Suprapubic skin (tissue), 4 donors: ENCODE measurements at places on chromosomes 1 and 21. TPM values are rescaled to one million over a fixed set of nuclear protein-coding genes. Genes with fewer than 3 reads are reported as not detected.

Gene RAB29
- total RNA-seq: 9.8 TPM

- no peak for DNase-seq
These were observed 22.0 kb downstream of the INAVA start for GRCh38 chr1:200916681-200917080.

DNA sequence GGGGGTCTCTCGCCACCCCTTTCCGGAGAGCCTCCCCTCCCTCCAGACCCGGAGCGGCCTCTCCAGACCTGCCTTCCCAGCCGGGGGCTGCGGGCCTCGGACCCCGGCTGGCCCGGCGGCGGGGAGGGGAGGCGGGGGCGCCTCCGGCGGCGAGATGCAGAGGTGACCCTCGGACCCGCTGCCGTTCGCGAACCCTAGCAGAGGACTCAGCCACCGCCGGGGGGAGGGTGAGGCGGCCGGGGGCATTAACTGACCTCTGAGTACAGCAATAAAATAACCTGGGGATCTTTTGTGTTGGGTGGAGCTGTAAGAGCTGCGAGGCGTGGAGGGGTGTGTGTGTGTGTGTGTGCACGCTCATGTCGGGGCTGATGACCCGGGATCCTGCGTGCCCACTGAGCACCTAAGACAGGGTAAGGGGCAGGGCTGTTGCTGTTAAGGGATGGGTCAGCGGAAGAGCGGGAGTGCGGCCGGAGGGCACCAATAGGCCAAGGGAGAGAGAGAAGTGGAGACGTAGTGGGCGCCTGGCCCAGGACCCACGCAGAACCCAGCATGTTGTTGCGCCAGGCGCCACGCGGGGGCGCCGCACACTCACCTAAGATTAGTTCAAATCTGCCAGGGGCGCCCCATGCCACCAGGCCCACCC lies 6.3 kb downstream of the HAPLN2 start:
- no peak for DNase-seq

Gene GSTM1
- total RNA-seq: not detected

GRCh38 chr1:58975888-58976287 lies 192.0 kb upstream of the JUN start:
- no peak for DNase-seq

Gene L1TD1
- total RNA-seq: 0.16 TPM

DNA sequence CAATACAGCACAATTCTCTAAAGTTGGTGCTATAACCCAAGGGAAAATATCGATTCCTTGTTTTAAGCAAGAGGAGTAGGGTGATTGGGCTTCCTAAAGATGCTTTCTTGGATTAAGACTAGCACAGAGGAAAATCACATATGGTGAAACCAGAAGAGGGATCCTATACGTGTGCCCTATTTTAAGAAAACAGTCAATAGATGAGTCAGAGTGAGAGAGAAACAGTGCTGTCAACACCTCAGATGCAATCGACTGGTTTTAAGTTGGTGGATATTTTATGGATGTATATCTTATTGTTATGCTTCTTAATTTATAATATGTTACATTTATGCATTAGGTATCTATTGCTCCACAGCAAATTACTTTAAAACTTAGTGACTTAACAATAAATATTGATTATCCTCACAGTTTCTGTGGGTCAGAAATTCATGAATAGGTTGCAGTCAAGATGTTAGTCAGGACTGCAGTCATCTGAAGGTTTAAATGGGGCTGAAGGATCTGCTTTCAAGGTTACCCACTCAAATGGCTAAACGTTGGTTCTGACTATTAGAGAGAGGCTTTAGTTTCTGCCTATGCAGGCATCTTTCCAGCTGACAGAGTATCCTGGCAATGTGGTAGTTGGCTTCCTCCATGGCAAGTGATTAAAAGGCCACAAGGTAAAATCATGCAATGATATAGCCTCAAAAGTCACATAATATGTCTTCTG lies 61.6 kb upstream of the DEPDC1 start:
- DNase-seq: no peak

- no peak for DNase-seq
These were observed 25.3 kb downstream of the OPTC start for GRCh38 chr1:203519053-203519840.

Gene LHX4
- 0.21 TPM for total RNA-seq
